ENCODE measurements at places on chromosomes 7 and 10.
A peak's percentile ranks its signal among the peaks of the same experiment; 100 is the strongest.

DNA sequence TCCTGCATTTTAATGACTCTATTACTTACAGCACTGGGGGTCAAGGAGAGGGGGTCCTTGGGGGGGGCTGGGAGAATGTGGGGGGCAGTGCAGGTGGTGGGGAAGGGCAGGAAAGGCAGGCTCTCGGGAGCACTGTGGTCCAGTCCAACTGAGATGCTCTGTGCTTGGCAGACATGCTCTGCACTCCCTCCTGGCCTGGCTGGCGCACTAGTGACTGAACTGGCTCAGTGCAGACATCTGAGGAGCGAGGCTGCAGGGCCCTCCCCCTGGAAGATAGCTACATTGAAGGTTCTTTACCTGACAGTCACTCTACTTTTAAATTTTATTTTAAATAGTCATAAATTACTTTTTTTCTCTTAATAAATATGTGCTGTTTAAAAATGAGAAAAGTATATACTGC is 105.7 kb downstream of the NEURL1 start:
- DNase-seq: no peak

DNA sequence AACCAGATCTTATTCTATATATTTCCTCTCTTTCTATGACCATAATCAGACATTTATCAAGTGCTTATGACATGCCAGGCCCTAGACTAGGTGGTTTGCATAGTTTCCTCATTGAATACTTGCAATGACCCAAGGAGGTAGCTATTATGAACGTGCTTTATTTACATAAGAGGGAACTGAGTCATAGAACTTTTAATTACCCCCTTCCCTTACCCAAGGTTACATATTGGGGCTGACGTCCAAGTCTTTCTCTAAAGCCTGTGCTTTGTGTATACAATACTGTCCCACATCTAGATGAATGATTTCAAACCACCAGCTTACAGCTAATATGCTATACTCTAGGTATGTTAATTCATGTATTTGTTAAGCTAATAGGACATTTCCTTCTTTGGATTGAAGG is 91.9 kb upstream of the NPY start:
- no peak for DNase-seq

- no peak for DNase-seq
Observed at GRCh38 chr7:115195208-115195607, 273.3 kb downstream of the MDFIC start.

DNA sequence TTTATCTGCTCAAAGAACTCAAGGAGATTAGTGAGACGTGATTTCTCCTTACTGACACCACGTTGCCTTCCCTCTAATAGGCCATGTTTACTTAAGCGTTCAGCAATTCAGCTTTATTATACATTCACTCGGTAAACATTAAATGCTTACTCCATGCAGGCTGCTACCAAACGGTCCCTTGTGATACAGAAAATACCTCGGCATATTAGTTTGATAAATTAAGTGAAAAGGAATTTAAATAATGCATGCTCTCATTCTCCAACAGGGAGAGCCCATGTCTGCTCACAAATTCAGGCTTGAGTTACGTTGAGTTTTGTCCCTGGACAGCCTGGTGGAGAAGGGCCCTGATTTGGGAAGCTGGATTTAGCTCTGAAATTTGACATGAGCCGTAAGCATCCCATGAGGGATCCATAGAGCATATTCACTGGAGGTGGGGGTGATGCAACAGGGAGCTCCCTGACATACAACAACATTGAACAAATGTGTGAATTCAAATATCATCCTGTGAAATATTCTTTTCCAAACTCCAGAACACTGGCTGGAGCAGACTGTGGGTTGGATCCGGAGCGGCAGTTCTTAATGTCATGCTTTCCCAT is 86.3 kb downstream of the TBXAS1 start:
- no peak for DNase-seq

DNA sequence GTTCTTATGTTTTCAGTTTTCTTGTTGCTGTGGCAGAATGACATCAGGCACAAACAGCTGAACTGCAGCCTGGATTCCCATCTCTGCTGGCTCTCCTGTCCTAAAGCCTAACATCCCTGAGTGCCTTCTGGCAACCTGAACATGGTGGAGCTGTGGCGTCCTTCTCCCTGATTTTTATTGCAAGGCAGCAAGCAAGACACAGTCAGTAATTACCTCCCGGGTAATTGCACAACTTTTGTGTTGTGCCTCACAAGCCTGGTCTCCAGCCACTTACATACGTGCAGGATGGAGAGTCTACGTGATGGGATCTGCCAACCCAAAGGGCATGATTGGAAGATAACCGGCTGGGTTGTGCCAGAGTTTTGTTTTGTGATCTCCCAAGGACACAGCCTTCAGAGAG is 116.1 kb upstream of the PARD3 start:
- DNase-seq: no peak

GRCh38 chr10:77592946-77593636 is 44.5 kb downstream of the KCNMA1 start:
- no peak for DNase-seq

DNA sequence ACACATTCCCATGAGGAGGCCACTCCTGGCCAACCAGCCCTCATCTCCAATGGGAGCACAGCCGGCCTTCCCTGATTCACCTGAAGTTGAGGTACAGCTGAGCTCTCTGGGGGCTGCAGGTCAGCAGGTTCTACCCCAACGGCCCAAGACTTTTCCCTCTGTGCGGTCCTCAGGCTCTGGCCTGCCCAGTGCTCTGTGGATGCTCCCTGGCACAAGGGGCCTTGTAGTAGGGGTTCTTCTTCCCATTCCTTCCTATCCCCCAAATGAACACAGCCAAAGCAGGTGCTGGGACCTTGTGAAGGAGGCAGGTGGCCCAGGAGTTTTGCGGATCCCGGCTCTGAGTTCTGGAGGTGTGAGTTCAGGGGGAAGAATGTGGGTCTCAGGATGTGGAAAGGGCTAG is 72.2 kb downstream of the PLXNA4 start:
- DNase-seq: no peak

DNA sequence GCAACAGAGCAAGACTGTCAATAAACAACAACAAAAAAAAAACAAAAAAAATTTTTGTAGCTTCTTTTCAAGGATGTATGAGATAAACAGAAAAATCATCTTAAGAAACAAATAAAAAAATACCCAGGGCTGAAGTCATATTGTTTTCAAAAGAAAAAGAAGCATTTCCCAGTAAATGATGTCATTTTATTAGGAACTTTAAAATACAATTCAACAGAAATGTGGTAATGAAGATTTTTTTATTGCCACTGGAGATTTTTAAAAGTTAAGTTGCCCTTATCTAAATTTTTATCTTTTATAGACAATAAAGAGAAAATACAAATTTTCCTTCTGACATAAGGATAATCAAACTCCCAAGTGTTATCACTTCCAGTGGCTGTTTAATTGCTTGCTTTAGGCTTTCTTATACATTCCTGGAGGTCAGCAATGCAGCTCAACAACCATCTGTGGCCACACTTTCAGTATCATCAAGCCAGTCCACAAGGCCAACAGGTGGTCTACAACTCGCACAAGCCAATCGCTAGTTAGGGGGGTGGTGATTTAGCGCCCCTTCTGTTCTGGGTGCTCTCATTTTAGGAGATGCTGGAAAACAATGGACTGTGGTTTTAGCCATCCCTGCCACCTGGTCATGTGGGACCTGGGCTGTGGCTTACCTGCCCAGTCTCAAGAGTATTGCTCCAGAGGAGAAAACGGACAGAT is 10.8 kb downstream of the SEPHS1 start:
- DNase-seq: no peak

- no peak for DNase-seq
Observed at GRCh38 chr7:22672846-22673680, 53.9 kb upstream of the IL6 start.

DNA sequence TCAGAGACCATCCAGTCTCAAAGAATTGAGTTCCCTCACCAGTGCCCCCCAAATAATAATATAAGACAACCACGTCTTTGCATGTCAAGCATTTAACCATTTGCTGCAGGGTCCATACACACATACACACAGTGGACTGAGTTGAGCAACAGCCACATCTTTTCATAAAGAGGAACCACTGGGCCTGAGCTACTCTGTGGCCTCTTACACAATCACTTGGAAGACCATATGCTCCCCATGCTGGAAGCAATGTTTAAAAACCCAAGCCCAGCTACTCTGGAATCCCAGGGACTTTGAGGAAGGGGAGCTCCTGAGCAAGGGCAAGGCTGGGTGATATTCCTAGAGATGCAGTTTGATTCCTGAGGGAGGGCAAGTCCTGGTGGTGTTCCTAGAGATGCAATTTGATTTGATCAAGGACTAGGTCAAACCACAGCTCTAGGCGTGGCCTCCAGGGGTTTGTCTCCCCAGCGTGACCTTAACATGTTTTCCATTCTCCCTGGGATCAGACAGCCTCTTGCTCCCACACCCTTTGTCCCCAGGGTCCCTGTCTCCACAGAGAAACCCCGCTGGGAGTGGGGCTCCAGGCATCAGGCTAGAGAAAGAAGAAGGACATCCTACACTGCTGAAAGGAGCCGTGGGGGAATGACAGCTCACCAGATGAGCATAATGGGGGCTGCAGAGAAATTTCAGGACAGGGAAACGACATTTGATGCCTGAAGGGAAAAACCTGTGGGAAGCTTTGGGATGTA is 376.2 kb upstream of the MGMT start:
- no peak for DNase-seq

DNA sequence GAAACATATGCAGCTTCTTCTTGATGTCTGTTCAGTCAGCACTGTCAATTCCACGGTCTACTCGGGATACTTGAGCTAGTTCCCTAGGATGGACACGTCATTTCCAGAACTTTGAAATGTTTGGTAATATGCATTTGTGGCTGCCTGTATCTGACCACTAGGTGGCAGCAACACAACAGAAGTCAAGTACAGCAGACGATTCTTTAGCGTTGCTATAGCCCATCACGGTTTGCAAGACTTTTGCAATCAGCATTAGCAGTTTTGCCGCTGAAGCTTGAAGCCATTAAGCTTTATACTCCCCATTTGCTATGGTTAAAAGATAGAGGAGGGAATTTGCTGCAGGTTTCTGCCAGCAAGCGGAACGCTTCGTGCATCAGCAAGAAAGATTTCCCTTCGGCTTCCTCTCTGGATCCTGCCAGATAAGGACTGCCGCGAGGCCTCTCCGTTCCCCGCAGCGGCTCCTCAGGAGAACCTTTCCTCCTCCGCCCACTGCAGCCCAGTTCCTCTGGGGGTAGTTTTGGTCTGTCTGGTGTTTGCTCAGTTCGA is 63.5 kb downstream of the ABCC2 start:
- DNase-seq: peak; percentile 17

DNA sequence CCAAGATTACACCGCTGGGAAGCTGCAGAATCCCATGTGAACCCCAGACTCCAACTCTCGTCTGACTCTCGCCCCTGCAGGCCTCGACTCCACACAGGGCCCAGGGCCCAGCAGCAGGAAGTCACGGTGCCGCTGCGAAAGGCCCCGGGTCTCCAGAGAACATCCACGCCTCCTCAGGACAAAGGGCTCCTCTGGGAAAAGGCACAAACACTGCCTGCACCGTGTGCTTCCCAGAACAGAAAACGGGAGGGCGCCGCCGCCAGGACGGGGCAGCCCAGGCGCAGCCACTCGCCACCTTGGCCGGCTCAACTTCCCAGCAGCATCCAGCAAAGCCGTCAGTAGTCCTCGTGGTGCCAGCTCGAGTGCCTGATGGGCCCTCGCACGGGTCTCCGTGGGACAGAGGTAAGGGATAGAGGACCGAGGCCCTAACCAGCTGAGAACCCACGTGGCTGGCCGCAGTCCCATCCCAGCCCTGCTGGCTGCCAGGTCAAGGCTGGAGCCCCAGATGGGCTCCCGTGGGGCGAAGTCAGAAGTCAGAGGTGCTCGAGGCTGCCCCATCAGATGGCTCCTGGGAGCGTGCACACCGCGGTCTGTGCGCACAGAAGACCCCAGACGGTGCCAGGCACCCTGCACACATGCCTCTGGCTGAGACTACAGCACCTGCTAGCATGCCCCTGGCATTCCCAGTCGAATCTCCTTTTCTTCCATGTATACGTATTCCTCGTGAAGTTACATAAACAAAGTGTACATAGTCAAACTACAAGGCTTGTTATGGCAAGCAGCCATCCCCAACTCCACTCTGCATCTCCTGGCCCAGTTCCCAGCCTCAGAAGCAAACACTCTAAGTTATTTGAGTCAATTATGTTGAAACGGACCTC is 60.2 kb downstream of the MAD1L1 start:
- no peak for DNase-seq

DNA sequence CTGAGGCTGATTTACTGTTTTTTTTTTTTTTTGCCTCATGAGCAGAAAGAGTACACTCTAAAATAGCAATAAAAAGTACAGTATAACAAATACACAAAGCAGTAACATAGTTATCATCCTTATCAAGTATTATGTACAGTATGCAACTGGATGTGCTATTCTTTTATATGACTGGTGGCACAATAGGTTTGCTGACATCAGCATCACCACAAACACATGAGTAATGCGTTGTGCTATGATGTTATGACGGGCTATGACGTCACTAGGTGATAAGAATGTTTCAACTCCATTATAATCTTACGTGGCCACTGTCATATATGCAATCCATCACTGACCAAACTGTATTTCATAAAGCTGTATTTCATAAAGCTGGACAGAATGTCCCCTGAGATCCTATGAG is 189.2 kb upstream of the GLI3 start:
- DNase-seq: no peak

DNA sequence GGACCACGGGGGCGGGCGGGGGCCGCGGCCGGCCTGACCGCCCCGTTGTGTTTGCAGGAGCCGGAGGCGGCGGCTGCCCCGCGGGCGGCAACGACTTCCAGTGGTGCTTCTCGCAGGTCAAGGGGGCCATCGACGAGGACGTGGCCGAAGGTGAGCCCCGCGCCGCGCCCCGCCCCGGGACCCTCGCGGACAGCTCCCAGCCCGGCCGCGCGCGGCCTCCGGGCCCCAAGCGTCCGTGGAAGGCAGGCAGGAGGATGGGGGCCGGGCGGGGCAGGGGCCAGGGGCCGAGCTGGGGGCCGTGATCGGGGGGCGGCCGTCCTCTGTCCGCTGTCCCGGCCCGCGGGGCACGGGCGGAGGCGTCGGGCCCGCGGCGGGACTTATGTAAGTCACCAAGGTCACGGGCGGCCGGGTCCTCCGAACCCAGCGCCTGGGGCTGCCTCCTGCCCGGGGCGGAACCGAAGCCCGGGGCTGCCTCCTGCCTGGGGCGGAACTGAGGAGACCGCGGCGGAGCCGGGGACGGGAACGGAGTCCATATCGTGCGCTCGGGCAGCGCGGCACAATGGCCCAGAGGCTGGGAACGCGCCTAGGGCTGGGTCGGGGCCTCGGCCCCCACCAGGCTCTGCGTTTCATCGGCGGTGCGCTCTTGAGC is 497 bp downstream of the PPP2R2D start:
- no peak for DNase-seq

DNA sequence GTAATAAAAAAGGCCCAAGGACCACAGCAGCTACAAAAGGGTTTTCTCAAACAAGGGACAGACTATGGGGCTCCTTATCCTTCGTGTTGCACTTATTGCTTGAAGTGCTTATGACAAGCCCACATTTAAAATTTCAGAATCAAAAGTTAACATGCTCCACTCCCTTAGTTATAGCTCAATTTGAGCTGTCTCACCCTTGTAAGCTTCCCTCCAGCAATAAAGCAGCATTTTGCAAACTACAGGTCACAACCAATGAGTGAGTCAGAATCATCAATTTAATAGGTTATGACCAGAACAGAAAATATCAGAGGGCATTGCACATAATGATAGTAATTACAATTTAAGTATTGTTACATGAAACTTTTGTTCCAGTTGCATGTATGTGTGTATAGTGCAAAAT is 53.0 kb downstream of the IMMP2L start:
- no peak for DNase-seq
